Hypothalamus (tissue), 51 donors: ENCODE measurements at places on chromosomes 6 and 20.

GRCh38 chr6:2748183-2748582 lies 2.5 kb downstream of the MYLK4 start:
- DNase-seq: no peak

DNA sequence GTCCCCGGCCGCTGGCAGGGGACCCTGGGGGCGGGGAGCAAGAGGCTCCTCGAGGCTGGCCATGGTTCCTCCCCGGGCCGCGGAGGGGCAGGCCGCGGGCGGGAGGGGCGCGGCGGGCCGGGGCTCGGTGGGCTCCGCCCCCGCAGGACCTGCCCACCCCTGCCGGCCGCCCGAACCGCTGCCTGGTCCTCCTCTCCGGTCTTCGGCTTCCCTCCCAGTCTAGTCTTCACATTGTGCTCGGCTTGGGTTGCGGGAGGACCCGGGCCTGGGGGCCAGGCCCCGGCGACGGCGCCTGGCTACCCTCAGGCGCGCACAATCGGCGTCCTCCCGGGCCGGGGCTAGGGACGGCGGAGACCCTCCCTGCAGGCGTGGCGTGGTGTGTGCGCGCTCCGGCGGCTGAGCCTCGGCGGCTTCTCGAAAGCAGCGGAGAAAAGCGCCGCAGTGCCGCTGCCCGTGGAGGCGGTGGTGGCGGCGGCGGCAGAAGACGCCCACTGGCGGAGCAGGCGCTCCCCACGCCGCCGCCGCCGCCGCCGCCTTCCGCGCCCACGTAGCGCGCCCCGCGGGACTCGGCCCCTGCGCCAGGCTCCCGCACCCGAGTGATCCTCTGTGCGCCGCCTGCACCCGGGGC lies at the start of gene PDE10A:
PDE10A (minus strand) TSS at position 493 of the 628 bp plus-strand sequence; CDS start at position 63, 430 bp downstream.
- no peak for DNase-seq

GRCh38 chr6:56297022-56297989 lies 49.9 kb upstream of the COL21A1 start:
- no peak for DNase-seq

DNA sequence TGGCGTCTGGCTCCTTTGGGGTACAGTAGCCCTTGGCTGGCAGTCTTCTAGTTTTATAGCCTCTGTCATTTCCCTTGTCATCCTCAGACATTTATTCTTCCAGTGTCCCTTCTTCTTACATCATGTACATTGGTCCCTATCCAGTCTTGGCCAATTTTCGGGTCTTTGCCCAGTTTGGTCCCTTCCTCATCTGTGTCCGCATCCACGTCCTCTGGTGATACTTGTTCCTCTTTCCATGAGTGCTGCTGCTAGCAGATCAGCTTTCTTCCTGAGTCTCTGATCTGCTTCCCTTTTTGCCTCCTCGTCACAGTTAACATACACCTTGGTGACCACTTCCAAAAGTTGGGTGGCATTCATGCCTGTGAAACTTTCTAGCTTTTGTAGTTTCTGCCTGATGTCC lies 86.2 kb upstream of the GPR6 start:
- DNase-seq: no peak
